ENCODE measurements at places on chromosomes 12 and 14.
A peak's percentile ranks its signal among the peaks of the same experiment; 100 is the strongest.

GRCh38 chr12:28278499-28278898 lies 88.2 kb downstream of the CCDC91 start:
- no peak for DNase-seq

GRCh38 chr14:66231820-66232219 lies 254.4 kb upstream of the CCDC196 start:
- no peak for DNase-seq

- no peak for DNase-seq
These were observed 39.3 kb upstream of the GSG1 start for GRCh38 chr12:13142747-13143146.

DNA sequence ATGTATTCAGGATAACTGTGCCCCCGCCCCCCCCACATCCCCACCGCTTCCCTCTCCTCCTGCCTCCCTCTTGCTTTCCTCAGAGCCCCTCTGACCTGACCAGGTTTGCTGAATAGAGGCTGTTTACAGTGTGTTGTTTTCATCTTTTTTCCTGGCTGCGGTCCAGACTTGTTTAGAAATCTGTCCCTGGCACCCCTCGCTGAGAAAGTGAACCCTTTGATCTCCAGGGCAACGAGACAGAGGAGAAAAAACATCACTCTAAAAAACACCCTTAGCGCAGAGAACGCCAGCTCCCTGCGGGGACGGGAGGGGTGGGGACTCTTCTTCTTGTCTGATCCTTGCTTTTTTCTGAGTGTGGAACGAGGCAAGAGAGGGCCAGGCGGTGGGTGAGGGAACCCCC lies 22.5 kb downstream of the SDS start:
- DNase-seq: peak; percentile 7

- no peak for DNase-seq
These were observed 4.9 kb upstream of the PPP1R12A start for GRCh38 chr12:79939728-79940310.

GRCh38 chr14:100872259-100873095 lies 31.0 kb downstream of the RTL1 start:
- no peak for DNase-seq

DNA sequence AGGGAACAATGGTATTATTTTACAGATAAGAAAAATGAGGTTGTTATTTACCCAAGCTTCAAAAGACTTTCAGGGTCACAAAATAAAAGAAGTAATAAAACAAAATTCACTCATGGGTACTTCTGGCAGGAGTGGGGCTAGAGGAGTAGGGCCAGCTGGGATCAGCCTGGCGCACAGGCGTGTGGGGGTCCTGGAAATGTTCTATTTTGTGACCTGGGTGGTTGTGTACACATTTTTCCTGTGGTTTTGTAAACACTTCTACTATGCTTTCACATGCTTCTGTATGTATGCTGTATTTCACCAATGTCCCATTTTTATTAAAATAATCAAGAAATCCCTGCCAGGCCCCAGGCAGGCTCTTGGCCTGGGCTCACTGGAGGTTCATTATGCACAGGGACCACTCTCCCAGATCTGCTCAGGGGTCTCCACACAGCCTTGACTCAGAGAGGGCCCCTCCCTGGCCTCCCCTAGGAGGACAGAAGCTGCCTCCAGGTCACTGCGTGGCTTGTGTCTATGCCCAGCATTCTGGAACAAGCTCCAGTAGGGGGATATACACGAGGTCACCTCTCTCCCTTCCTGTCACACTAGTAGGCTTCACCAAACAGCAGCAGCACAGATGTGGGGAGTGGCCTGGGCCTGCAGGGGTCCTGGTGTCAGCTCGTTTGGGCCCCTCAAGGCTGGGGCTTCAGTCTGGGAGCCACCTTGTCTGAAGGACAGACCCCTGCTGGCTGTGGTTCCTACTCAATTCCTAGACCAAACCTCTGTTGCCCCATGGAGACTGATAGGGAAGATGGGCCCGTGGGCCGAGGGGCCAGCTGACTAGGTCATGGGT lies 37.8 kb downstream of the ANAPC7 start:
- DNase-seq: no peak

- DNase-seq: no peak
These were observed 61.6 kb downstream of the BEGAIN start for GRCh38 chr14:100525615-100526014.

- no peak for DNase-seq
These were observed 64.8 kb upstream of the CMKLR1 start for GRCh38 chr12:108403952-108404351.

DNA sequence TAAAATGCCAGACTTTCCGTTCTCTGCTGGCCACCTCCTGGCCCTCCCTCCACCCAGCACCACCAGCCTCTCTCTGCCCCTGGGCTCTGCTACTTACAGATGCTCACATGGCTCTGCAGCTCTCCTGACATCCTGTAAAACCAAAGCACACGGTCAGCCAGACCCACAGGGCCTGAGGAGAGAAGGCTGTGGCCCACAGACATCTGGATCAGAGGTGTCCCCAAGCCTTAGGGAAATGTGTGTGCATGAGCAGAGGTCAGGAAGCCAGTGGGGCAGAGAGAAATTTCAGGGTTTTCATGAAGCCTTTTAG lies 11.5 kb downstream of the KRT77 start:
- no peak for DNase-seq

GRCh38 chr12:24444634-24445033 lies 495.2 kb upstream of the SOX5 start:
- DNase-seq: no peak

GRCh38 chr12:132268674-132269073 lies 60.7 kb downstream of the GALNT9 start:
- no peak for DNase-seq

DNA sequence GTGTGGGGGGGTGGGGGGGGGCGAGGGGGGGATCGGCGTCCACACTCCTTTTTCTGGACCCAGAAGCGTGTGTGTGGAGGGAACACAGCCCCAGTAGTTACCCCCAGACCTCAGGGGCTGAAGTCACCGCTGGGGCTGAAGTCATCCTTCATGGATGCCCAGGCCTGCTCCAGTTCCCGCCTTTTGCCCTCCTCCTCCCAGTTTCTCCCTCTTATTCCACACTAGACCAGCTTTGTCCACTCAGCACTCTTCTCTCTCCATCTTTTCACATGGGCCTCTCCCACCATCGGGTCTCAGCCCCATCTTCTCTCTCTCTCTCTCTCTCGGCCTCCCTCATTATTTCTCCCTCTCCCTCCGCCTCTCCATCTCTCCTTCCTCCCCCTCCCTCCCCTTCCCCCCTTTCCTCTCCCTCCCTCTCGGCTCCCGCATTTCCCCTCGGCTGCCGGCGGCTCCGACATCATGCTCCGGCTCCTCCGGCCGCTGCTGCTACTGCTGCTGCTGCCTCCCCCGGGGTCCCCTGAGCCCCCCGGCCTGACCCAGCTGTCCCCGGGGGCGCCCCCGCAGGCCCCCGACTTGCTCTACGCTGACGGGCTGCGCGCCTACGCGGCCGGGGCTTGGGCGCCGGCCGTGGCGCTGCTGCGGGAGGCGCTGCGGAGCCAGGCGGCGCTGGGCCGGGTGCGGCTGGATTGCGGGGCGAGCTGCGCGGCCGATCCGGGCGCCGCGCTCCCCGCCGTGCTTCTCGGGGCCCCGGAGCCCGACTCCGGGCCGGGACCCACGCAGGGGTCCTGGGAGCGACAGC lies at the start of gene P3H3:
Gene P3H3, plus strand, starts transcription at position 426 of the 799 bp plus-strand sequence. Its CDS starts 34 bp downstream, at position 460.
- no peak for DNase-seq

DNA sequence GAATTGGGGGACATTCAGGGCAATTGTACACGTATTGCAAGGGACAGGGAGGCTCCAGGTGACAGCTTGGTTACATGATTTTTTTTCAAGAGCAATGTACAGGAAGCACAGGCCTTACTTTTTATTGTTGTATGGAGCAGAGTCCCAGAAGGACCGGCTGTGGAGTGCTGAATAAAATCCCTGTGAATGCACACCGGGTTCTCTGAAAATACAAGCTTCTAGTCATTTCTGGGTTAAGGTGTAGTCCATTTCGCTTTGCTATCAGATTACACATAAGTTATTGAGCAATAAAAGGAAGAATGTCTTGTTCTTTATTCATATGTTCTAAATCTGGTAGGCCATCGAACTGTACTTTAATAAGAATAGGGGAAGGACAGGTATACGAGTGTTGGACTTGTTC lies 52.2 kb downstream of the PDE3A start:
- no peak for DNase-seq

DNA sequence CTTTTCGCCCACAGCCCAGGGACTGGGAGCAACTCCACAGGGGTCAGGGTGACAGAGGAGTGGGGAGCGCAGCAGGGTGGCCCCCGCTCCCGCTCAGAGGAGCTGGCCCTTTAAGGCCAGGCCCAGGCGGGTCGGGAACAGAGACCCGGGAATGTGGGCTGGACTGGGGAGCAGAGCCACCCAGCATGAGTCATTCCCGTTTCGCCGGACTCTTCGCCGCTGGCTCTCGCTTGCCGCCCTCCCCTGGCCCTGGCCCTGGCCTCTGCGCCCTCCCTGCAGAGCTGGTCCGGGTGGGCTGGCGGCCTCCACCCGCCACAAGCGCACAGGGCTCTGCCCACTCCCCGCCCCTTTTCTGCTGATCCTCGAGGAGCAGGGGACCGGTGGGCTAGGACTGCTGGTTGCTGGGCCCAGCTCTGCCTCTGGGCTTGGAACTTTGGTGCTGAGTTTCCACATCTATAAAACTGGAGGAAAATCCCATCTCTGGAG lies 92.8 kb downstream of the NINJ2 start:
- peak; percentile 22 for DNase-seq

DNA sequence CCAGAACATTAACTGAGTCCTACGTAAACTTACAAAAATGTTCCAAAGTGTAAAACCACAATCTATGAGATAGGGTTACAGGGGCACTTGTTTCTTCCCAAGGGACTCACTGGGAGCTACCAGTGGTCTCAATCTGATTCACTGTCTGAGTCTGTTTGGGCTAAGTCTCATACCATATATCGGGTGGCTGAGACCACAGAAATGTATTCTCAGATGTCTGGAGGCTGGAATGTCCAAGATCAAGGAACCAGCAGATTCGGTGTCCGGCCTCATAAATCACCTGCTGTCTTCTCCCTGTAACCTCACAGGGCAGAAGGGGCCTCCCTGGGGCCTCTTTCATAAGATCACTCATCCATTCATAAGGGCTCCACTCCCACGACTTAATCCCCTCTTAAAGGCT lies 616.3 kb upstream of the TMEM132C start:
- DNase-seq: no peak

- no peak for DNase-seq
These were observed 23.5 kb downstream of the ATP5MC2 start for GRCh38 chr12:53652366-53652765.

DNA sequence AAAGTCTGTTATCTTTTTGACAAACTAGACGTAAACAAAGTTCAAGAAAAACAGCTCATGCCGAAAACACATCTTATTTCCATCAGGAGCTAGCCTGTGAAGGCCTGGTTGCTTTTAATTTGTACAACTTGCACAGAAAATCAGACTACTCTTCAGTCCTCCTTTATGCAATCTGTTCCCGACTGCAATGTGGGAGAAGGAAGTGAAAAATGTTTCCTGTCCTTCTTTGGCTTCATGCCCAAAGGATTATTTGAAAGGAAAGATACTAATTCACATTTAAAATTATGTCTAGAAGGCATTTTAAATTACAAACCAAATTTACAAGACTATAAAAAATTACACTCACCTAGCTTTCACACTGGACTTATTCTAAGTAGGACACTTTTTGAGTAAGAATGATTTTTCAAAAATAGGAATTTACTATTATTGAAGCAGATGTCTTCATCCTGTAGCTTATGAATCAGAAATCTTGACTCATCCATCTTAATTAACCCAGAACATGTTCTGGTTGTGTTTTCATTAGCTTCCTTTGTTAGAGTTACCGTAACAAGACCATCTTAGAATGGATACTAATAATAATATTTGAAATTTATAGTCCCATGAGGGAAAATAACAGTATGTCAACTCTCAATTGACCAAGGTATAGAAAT lies 272.6 kb downstream of the PRKD1 start:
- DNase-seq: peak; percentile 14

GRCh38 chr12:64631197-64631596 lies 20.9 kb downstream of the RASSF3 start:
- DNase-seq: no peak

DNA sequence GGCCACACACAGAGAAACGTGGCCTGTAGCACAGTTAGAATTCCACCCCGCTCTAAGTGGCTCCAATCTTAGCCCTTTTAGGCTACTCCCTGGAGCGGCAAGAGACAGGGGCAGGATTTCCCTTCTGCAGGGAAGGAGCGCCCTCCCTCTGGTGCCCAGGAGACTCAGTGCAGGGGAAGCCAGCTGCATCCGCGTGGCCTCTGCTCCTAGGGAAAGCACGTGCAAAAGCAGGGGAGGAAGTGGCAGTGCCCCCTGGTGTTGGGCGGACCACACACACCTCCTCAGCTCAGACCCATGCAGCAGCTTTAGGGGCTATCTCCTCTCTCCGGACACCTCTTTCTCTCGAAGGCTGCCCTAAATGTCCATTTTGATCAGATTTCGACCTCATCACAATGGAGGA lies 50.0 kb downstream of the SPRING1 start:
- DNase-seq: no peak

- no peak for DNase-seq
These were observed 53.9 kb upstream of the NCOR2 start for GRCh38 chr12:124621296-124621660.

DNA sequence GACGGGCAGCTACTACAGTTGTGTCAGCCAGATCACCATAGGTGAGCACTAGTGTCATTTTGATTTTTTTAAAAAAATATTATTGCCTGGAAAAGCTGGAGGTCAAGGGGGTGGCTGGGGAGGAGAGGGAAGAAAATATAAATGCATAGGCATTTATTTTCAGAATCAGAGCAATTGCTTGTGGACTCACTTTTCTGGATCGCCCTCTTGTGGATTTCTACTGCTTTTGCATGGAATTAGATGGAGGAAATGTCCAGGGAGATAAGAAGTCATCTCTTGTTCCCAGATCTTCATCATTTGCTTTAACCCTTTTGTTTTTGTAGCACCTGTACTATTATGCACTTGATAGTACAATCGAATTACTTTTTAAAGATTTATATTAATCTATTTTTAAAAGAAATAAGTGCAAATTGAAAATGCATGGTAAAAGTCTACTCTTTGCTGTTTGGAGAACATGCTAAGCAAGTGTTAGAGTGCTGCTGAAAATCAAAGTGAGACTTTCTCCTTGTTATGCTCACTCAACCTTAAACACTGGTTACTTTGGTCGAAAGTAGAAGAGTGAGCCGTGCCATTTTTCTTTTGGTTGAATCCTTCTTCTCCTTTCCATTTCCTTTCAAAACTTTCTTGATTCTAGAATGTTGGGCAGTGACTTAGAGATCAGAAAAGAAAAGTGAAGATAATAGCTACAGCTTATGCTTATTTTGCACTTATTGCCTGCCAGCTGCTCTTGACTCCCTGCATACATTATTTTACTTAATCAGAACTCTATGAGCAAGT lies 60.6 kb upstream of the ANO4 start:
- peak; percentile 21 for DNase-seq

- no peak for DNase-seq
These were observed 406.5 kb downstream of the LRIG3 start for GRCh38 chr12:58513852-58514251.

DNA sequence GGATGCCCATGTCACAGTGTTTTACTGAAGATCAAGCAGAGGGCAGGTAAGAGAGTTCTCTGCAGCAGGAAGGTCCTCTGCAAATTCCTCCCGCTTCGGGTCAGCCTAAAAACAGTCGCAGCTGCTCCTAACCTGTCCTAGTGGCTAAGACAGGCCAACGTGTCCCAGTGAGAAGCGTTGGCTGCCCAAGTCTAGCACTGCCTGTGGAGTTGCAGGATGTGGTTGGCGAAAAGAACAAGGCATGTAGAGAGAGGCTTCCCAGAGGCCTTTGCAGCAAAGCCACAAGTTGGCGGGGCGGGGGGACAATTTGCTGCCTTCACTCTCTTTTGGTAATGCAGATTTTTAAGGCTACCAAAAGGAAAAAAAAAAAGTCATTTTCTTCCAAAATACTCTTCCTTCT lies 340.1 kb downstream of the BCL11B start:
- DNase-seq: no peak

Measured in hippocampal formation (tissue), 2 donors.